Temporal lobe (tissue), 4 donors: ENCODE measurements at places on chromosomes 1 and 21. TPM values are rescaled to one million over a fixed set of nuclear protein-coding genes. Genes with fewer than 3 reads are reported as not detected.

The CA14 gene
- total RNA-seq, result 1.7 TPM

The CD247 gene
- 1.7 TPM for total RNA-seq

The THEM5 gene
- total RNA-seq, result not detected

The NOS1AP gene
- total RNA-seq, result 9.3 TPM
